ENCODE measurements at places on chromosomes 2 and 18. TPM values are rescaled to one million over a fixed set of nuclear protein-coding genes. Genes with fewer than 3 reads are reported as not detected.

DTNA gene
- 79.2 TPM for polyA plus RNA-seq

RRM2 gene
- polyA plus RNA-seq, result 67.1 TPM

ERICH2 gene
- polyA plus RNA-seq, result 1.3 TPM

GRCh38 chr2:222976521-222977061 is 75.4 kb upstream of the KCNE4 start:
- no peak for DNase-seq

DNA sequence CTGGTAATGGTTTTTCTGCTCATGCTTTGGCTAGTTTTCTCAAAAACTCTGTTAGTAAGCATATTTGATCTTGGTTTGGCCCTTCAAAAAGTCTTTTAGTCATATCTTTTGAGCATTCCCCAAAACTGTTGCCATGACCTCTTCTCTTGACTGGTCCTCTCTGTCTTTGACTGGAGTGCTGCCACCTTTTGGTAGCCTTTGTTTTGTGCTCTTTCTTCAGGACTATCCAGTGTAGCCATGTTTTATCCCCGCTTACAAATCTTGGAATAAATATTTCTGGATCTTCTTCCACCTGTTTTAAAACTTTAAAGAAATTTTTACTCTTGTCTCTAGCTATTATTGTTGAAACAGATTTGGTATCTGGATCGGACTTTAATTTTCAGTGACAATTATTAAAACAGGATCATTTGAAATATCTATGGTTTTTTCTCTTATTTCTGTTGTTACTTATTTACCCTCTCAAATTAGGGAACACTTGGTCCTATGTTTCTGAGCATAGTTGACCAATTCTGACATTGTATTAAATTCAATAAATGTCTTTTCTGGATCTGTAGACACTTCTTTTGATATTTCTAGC is 965 bp upstream of the ELOA2 start:
- DNase-seq, result peak; percentile 11
